ENCODE measurements at places on chromosomes 4 and X. TPM values are rescaled to one million over a fixed set of nuclear protein-coding genes. Genes with fewer than 3 reads are reported as not detected.

DNA sequence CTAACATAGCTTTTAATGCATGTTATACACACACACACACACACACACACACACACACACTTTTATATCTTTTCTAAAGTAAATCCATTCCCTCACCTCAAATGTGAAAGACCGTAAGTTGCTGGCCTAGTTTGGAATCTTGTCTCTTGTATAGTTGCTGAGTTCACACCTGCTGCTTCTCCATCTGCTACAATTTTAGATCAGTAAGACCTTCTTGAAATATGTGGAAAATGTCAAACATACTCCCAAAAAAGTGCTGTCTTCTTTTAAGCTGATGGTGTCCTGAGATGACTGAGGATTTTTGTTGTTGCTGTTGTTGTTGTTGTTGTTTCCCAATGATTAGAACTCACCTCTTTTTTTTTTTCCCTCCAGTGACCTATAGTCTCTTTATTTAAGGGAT is 121.3 kb downstream of the SNCA start:
- no peak for DNase-seq

AKAP14 gene
- not detected for total RNA-seq

DNA sequence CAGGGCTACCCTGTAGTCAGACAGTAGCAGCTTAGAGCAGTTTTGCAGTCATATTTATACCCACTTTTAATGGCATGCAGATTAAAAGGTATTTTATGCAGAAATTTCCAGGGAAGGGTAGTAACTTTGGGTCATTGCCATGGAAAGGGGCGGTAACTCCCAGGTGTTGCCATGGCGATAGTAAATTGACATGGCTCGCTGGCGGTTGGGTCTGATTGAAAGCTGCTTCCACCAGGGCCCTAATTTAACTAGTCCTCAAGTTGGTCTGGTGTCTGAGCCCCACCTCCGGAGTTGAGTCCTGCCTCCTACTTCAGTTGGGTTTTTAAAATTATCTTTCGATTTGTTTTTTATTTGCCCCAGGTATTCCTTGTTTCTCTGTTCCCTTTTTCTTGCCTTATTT is 70.1 kb downstream of the NAA11 start:
- no peak for DNase-seq

DNA sequence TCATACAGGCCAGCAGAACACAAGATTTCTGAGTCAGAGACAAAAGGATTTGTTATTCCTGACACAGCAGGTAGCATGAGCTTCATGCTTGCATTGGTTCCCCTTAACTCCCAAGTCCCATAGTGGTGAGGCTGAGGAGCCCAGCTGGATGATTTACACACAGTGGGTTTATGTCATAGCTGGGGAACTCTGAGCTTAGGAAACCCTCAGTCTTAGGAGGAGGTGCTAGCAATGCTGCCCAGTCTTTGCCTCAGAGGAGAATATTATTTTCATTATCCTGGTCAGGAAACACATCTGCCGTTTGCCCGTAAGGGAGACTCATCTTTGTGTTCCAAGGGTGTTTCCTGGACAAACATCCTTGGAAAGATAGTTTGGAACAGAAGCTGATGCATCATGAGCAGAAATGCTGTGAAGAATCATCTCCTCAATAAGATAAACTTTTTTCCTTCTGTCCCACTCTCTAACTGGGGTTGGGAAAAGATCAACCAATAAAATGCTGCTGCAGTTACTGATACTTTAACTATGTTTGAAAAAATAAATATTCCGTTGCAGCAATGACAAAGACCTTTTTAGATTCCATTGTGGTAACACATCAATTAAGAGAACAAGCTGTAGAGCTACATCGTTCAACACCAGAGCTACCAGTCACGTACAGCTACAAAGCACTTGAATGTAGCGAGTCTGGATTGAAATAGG is 146.8 kb downstream of the DCLK2 start:
- peak; percentile 80 for DNase-seq

DNA sequence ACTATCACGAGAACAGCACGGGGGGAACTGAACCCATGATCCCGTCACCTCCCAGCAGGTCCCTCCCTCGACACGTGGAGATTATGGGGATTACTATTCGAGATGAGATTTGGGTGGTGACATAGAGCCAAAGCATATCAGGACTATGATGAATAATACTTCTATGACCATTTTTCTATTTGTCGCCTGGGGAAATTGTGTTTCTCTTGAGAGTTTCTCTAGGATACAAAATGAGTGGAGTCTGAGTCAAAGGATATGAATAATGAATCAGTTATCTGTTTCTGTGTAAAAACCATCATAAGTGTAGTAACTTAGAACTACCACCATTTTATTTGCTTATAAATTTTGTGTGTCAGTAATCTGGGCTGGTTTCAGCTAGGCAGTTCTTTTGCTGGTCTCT is 533.0 kb upstream of the ARX start:
- DNase-seq, result peak; percentile 64

CACNA1F gene
- not detected for total RNA-seq

- DNase-seq, result no peak
Observed at GRCh38 chrX:68829582-68830418, 979 bp downstream of the EFNB1 start.

MAGED2 gene
- total RNA-seq, result 47.5 TPM

DNA sequence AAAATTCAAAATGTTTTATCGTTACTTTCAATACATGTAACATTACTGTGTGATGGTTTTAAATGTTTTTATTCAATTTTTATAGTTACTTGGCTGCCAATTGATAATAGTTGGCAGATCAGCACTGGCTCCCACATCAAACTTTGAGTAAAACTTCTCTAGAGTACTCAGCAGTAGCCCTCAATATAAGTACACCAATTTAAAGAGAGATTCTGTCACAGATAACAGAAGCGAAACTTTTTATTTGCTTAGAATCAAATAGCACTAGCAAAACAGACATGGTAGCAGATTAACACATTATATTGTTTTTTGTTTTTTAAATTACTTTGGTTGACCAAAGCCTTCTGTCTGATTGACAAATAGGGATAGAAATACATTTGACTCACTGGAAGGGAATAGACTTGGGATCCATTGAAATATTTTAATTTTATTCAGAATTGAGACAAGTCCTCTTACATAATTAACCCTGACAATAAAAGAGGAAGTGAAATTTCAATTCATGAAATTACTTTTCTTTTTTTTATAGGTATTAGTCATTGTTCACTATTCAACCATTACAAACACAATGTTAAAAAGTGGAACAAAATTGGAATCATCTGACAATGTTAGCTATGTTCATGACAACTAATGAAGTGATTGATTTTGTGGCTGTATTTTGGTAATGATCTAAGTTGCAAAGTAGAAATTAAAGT is 554.9 kb downstream of the KLHL4 start:
- DNase-seq, result no peak

MTNR1A gene
- total RNA-seq, result not detected

- DNase-seq, result peak; percentile 17
Observed at GRCh38 chr4:126794363-126794762, 838.4 kb upstream of the INTU start.

- DNase-seq, result no peak
Observed at GRCh38 chr4:183716302-183716701, 57.2 kb downstream of the TRAPPC11 start.

- peak; percentile 3 for DNase-seq
Observed at GRCh38 chr4:172147687-172148086, 334.5 kb downstream of the GALNTL6 start.

DNA sequence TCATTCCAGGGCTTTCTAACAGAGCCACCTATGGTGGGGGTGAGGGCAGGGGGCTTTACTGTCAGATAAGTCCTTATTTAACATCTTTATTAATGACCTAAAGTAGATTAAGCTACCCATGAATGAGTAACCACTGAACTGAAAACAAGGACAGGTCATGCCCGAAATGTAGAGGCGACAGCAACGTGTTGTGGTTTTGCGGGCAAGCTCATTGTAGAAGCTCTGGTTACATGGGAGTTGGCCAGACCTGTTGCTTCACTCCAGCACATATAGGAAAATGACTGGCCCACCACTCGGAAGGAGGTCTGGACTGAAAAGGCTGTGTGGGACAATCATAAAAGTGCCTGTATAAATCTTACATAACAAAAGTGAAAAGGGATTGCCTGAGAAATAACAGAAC is 109.6 kb upstream of the NDP start:
- peak; percentile 51 for DNase-seq

MGAT4D gene
- total RNA-seq, result not detected

DNA sequence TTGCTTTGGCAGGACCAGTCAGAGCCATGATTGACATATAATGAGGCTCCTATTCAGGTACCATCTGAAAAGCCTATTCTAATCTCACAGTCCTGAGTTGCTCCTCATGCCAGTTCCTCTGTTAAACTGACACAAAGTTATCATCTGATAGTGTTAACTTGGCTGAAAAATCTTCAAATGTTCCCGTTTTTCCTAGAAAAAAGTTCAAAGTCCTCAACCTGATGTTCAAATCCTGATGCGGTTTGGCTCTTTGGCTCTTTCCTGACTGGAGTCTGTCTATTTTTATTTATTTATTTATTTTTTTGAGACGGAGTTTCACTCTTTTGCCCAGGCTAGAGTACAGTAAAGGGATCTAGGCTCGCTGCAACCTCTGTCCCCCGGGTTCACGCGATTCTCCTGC is 244.2 kb downstream of the ANKRD50 start:
- DNase-seq, result no peak

STK32B gene
- 0.37 TPM for total RNA-seq

RASSF6 gene
- total RNA-seq, result not detected

DNA sequence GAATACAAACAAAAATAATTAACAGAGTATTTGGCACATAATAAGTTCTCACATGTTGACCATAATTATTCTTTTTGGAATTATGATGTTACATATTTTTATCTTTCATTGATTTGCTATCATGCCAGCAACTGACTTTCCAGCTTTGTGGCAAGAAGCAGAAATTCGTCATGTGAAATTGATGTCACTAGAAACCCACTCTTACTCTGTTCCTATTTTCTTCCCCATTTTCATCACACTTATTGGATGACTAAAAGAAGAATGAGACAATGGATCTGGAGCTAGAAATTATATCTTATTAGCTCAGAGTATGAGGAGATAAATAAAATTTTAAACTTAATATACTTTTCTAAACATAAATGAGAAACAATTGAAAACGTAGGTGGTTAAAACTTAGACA is 31.9 kb downstream of the EGF start:
- no peak for DNase-seq

- DNase-seq, result no peak
Observed at GRCh38 chr4:102732678-102733077, 28.1 kb downstream of the MANBA start.

DNA sequence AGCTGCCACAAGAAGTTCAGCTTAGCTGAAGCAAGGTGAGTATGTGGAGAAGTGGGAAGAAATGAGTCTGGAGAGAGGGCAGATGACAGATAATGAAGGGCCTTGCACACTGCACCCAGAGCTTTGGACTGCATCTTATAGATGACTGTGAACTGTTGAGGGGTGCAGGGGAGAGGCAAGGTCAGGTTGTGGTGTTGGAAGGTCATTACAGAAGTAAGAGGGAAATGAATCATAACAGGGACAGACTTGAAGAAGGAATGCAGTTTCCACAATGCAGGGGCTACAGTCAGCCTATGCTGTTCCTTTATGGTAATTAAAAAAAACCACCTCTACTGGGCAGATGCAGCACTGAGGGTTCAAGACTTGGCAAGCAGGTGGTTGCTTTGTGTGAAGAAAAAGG is 4.8 kb upstream of the IGFBP7 start:
- DNase-seq, result peak; percentile 92

DNA sequence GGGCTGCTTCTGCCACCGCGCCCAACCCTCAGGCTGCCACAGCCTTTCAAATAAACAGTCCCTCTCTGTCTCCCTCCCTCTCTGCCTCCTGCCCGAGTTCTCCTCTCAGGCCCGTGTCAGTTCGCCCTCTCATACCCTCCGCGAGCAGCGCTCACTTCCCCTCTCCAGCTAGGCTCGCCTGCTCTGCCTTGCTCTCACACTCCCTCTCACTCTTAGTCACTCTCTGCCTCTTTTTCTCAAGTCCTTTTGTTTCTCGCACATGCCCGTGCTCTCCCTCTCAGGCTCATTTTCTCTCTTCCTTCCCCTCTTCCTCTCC is 3.2 kb downstream of the EFNB1 start:
- peak; percentile 70 for DNase-seq

DNA sequence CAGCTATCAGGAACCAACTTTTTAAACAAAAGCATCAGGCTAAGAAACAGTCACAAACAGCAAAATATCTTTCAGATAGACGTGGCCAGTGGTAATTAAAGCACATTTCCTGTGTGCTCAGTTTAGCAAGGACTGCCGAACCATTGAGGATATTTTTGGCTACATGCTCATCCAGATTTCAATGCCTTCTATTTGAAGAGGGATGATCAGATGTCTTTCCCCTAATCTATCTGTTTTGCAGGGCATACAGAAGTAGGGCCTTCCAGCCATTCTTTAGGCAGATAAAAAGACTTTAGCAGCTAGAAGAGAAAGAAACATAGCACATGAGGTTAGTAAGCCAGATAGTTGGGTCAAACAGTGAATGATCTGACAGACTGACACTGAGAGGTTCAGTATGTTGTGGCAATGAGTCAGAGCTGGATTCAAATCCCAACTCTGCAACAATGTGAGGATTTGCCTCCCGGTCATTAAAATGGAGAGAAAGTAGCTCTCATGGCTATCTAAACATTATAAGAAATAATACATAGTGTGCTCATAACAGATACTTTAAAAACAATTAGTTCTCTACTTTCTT is 100.0 kb upstream of the PRKG2 start:
- no peak for DNase-seq

GRCh38 chrX:41759817-41760216 is 35.8 kb downstream of the GPR82 start:
- no peak for DNase-seq

GRCh38 chrX:40504801-40505605 is 75.8 kb upstream of the ATP6AP2 start:
- peak; percentile 67 for DNase-seq

GRCh38 chrX:30248854-30249253 is 1.9 kb downstream of the MAGEB1 start:
- no peak for DNase-seq

DIPK2B gene
- total RNA-seq, result 0.10 TPM

F8A2 gene
- not detected for total RNA-seq

GRCh38 chr4:2765832-2766526 is 9.8 kb upstream of the TNIP2 start:
- no peak for DNase-seq

GRCh38 chr4:155681886-155682285 is 15.2 kb downstream of the GUCY1A1 start:
- DNase-seq, result no peak

DNA sequence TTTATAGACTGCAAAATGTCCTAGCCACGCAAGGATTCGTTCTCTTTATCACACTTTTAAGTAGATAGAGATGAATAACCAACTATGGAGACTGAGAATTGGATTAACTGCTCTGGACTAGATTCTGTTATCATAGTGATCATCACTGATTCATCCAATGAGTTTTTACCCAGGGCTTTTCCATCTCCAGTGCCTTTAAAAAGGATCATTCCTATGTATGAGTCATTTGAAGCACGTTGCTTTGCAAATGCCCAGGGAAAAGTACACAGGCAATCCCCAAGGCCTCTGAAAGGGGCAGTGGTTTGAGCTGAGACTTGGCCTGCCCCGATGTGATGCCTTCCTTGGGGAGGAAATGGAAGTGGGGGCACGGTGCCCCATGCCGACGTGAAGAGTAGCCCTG is 122.7 kb upstream of the PSAPL1 start:
- peak; percentile 89 for DNase-seq
